ENCODE measurements at places on chromosomes 6 and 20.

GRCh38 chr6:151488226-151488625 lies 5.6 kb upstream of the CCDC170 start:
- DNase-seq: no peak

DNA sequence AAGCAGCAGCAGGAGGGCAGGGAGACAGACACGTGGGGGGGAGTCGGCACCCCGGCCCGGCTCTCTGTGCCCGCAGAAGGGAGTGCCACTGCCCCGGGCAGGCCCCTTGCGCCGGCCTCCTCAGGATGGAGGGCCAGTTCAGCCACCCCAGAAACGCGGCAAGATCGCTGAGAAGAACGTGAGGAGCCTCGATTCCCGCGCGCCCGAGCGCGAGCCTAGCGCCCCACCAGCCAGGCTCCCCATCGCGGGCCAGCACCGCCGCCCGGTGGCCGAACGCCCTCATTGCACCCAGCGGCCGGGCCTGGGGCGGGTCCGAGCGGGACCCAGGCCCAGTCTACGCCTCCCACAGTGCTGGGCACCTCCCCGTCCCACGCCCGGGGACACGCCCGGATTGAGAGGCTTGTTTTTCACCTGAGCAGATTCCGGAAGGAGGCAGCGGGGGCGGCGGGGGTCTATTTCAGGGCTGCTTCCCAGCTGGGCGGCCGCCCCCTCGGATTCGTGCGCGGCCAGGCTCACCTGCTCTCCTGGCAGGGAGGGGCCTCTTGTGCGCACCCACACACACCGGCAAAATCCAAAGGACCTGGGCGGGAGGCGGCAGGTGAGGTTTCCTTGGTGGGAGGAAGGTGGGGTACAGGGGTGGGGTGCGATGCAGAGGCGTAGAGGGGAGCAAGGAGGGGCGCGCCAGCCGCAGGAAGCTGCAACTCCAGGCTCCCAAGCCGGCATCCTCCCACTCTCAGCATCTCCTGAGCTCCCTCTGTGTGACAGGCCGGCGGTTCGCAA lies 9.0 kb upstream of the GRM4 start:
- peak; percentile 73 for DNase-seq

- DNase-seq: peak; percentile 61
Observed at GRCh38 chr6:148457137-148457842, 114.7 kb downstream of the SASH1 start.

GRCh38 chr6:104306211-104306610 lies 553.5 kb downstream of the HACE1 start:
- DNase-seq: no peak

DNA sequence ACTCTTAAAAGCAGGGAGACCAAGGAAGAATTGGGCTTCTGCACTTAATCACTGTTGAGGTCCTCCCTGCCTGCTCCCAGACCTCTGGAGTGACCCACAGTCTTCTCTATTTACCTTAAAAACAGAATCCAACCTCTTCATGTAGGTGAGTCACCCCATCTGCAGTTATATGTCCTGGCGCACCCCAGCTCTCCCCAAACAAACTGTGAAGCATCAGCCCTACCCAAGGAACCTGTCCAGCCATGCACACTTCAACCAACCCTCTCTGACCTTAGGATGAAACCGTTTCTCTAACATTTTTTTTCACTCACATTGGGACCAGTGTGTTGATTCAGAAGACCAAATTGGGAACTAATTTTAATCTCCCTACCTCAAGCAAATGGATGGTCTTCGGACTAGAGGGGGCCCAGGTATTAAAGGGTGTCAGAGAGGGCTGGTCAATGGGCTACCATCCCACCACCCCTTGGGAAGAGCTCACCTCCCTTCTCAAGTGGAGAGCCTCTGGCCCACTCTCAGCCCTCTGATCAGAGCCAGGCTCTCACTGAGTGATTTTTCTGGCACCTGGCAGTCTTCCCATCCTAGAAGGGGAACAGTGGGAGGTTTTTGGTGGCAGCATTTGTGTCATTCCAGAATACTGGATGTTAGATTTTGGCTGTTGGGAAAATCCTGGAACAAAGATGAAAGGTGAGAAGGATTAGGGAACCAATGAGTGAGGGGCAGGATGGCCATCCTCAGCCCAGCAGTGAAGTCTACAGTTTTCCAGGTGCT lies 203.6 kb downstream of the LRFN2 start:
- DNase-seq: no peak

DNA sequence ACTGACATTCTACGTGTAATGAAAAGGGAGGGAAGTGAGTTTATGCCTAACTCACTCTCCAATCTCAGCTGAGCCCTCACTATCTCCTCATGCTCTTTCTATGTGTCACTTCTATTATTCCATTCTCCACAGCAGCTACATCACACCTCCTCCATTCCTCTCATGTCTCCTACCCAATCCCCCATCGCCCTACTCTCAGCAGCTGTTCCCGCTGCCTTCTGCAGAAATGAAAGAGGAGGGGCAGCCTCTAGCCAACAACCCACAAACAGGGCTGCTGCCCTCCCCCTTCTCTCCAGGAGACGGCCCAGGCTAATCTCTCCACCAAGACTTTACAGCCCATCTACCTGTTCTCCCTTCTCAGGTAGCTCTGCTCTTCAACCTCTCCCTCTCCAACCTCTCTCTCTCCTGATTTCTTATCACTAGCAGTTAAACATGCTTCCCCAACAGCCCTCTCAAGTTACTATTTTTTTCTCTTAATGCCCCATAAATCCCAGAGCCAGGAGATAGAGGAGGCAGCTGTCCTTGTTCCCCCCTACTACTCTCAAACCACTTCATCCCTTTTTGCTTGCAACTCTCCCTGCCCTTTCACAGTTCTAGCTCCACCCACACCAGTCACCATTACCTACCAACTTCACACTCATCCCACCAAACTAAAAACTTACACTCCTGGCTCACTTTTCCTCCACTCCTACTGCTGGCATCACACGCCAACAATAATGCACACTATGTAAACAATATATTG lies 136.5 kb downstream of the BTBD9 start:
- DNase-seq: no peak

DNA sequence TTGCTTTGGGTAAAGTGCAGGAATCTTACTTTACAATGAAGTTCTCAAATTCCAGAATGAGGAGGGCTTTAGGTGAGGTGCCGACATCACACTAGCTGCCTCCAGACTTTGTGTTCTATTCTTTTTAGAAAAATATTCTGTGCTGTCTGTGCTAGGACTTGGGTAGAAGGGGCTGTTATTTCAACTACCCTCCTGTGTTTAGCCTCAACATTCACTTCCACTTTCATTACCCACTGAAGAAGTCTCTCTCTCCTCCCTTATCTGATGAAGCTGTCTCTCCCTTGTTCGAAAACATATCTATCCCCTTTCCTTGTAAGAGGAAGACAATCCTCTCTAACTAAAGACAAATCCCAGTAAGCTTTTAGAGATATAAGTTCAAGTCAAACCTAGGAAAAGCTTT lies 25.0 kb upstream of the BRPF3 start:
- no peak for DNase-seq

GRCh38 chr20:17972121-17972520 lies 3.3 kb downstream of the MGME1 start:
- no peak for DNase-seq

DNA sequence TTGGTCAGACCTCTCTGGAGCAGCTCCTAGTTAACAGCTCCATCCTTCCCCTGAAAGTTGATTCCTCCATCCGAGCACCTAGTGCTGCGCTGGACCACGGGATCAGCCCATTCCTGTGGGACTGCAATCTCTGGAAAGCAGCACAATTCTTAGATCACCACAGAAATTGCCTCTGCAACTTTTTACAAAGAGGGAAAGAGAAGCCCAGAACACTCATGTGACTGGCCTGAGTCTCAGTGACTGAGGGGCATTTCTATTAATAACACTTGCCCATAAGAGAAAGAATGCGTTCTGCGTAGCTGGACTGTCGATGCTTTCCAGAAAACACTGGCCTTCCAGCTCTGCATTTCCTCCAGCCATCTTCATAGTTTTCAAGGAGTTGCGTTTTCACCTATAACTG lies 18.3 kb downstream of the MPC1 start:
- DNase-seq: no peak

DNA sequence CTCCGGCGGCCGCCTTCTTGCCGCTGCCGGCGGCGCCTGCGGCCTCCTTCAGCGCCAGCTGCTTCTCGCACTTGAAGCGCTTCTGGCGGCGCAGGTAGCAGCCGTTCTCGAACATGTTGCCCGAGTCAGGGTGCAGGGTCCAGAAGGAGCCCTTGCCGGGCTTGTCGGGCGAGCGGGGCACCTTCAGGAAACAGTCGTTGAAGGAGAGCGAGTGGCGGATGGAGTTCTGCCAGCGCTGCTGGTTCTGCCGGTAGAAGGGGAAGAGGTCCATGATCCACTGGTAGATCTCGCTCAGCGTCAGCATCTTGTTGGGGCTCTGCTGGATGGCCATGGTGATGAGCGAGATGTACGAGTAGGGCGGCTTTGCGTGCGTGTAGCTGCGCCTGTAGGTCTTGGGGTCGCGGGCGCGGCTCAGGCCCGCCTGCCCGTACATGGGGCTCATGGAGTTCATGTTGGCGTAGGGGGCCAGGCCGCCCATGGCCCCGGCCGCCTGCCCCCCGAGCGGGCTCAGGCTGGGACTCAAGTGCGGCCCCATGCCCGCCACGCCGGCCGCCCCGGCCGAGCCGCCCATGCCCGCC lies 1.9 kb downstream of the FOXA2 start:
- DNase-seq: no peak

DNA sequence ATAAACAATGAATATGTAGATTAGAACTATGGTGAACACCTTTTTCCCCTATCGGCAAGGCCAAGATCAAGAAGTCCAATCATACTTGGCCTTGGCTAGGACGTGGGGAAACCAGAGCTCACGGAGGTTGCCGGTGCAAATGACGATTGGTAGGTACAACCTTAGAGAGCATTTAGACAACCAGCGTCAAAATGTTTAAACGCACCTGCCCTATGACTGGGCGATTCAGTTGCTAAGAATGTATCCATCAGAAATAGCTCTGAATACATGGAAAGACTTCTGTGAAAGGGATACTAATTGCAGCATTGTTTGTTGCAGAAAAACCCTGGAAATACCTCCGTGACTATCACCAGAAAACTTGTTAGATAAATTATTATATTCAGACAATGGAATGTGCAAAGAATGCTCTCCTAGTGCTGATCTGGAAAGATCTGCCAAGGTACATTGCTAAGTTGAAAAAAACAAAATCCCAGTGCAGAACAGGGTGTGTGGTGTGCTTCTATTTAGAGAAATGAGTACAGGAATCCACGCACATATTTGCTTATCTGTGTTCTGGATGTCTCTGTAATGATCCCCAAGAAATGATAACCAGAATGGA lies 48.0 kb upstream of the PTPN1 start:
- DNase-seq: no peak

DNA sequence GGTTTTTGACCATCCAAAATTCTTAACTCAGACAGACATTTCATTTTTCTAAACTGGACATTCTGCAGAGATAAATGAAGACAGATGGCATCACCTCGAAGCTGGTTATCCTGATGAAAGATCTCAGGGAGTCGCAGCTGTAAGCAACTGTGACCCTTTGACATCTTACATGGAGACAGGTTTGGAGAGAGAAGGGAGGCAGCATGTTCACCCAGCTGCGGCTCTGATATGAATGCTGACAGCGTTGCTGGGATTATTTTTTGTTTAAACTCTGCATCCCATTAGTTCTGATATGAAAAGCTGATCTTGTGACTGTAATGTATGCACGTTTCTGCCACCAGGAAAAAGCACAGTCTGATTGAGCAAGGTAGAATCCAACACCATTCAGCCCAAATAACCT lies 89.4 kb downstream of the C6orf118 start:
- DNase-seq: no peak

GRCh38 chr20:8952721-8953120 lies 116.2 kb upstream of the PLCB4 start:
- DNase-seq: no peak

DNA sequence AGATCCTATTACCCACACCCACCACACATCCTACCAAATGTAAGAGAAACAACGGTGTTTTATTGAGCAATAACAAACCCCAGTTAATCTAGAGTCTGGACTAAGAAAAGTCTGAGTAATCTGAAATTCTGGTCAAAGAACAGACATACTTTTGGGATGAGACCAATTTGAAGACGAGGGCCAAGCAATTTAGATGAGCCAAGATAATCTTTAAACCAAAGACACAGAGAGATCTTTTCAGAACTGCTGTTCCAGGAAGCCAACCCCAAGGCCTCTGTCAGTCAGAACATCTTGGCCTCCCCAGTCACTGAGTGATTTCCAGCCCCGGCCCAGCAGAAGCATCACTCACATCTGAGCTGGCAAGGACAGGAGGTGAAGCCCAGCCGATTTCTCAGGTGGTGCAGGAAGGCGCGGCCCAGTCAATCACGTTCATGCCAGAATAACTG lies 118.5 kb upstream of the SYNDIG1 start:
- DNase-seq: no peak

DNA sequence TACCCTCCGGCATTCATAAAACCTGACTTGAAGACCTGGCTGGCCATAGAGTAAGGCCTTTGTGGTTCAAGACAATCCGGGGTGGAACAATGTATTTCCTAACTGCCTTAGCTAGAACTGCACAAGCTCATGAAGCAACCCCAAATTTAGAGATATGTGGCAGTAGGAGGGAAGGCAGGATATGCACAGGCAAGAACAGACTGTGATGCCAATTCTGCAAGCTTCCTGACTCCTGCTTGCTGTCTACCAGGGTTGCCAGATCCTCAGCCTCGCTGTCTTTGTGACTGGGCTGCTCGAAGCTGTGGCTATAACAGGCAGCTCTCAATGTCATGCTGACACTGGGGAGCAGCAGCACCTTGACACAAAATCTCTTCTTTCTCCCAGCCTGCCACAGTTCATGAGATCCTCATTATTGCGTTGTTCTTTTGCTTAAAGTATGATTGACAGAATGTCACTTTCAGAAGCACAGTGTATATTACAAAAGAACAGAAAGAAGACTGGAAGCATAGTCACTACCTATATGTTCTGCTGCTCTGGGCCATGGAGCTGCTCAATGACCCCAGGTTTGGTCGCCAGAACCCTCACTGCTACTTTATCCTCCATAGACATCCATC lies 18.3 kb upstream of the SHLD1 start:
- DNase-seq: no peak

GRCh38 chr6:168132531-168133167 lies 53.6 kb upstream of the FRMD1 start:
- peak; percentile 48 for DNase-seq

DNA sequence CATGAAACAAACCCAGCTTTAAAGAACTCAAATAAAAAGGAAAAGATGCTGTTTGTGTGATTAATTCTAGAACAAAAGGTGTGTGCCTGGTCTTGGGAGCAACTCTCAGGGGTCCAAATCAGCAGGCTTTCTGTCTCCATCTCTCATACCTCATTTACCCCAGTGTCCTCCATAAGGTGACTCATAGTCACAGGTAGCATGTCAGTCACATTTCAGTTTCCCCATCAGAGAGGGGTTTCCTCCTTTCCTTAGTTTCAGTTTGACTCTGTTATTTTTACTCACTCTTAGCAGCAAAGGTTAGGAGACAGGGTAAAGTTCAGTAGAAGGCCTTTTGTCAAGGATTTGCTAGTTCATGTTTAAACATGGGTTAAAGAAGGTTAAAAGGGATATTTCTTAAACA lies 46.2 kb downstream of the OGFRL1 start:
- no peak for DNase-seq

Measured in Daoy (cell line).